ENCODE measurements at places on chromosomes 5 and 9.

- no peak for DNase-seq
Observed at GRCh38 chr9:70100362-70100761, 56.7 kb downstream of the MAMDC2 start.

GRCh38 chr9:99778308-99778707, 43.4 kb upstream of the NR4A3 start:
- DNase-seq, result no peak

DNA sequence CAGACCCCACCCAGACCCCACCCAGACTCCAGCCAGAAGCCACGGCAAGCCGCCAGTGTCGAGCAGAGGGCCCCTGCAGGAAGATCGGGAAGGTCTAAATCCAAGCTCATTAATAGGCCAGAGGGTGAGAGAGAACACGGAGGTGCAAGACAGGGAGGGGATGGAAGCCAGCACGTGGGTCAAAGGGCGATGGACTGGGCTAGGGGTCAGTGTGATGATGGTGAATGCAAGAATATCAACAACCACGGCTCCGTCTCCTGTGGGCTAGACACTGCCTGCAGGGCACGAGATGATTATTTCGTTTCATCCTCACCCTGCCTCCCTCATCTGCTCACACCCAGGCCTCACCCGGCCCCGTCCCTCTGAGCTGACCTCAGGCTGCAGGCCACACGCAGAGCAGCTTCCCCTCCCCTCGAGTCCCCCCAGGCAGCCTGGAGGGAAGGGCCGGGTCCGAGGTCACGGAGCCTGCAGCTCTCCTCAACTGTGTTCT, 122.0 kb downstream of the COL23A1 start:
- DNase-seq, result no peak

DNA sequence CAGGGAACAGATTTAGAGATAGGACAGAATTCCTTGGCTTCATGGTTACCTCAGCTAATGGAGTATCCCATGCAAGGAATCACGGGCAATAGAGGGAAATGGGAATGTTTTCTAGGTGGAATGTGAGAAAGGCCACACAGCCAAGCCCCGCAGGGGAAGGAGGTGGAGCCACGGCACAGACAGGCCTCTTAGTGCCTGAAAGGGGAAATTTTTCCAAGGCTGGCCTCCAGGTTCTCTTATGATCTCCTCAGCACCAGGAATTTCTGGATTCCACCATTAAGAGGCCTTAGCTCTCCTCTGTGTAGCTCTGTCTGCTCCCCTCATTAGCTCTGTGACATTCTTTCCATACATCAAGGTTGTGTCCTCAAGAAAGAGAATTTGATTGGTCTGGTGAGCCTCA, 124.7 kb downstream of the GALNT10 start:
- no peak for DNase-seq

GRCh38 chr5:138488481-138488945, 23.2 kb downstream of the EGR1 start:
- DNase-seq, result no peak

DNA sequence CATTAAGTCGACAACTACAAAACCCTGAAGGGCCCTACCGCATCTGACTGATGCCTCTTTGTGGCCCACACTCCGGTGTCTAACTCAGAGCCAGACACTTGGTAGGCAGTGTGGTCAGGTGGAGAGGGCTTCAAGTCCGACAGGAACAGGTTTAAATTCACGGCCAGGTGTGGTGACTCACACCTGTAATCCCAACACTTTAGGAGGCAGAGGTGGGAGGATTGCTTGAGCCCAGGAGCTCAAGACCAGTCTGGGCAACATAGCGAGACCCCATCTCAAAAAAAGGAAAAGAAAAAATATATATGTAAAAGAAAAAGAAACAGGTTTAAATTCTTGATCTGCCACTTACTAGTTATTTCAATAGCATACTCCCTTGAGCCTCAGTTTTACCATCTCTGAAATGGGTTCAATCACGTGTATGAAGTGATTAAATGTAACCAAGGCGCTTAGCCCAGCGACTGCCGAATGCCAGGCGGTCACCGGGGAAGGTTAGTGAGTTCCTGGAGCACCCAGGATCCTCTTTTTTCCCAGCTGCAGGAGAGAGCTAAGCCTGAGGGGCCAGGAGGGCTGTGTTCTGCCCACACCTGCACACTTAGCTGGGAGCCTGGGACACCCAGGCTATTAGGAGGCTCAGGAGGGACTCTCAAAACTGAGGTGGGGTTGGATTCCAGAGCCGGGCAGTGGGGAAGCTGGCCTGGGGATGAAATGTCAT, 943 bp downstream of the CLTB start:
- DNase-seq, result no peak

- DNase-seq, result no peak
Observed at GRCh38 chr5:73118391-73118973, 1.9 kb upstream of the TMEM171 start.

DNA sequence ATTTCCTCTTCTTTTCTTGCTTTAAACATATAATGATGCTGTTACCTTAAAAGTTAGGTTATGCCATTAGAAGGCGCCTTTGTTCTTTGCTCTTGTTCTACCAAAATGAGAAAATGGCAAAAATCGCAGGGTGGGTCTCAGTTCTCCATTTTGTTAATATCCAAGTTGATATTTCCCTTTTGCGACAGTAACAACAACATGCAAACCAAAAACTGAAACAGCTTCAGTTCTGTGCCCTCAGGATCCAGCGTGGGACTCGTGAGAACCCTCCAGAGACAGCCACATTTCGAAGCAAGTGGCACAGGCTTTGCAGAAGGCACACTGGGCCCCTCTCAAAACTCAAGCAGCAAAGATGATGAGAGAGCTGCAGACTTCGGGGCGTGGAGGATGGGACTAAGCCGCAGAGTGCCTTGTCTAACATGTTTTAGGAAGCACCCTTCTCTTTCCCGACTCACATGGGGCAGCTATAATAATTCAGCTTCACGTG, 33.0 kb upstream of the LCP2 start:
- no peak for DNase-seq

GRCh38 chr5:140220032-140220697, 45.2 kb downstream of the CYSTM1 start:
- DNase-seq, result no peak

DNA sequence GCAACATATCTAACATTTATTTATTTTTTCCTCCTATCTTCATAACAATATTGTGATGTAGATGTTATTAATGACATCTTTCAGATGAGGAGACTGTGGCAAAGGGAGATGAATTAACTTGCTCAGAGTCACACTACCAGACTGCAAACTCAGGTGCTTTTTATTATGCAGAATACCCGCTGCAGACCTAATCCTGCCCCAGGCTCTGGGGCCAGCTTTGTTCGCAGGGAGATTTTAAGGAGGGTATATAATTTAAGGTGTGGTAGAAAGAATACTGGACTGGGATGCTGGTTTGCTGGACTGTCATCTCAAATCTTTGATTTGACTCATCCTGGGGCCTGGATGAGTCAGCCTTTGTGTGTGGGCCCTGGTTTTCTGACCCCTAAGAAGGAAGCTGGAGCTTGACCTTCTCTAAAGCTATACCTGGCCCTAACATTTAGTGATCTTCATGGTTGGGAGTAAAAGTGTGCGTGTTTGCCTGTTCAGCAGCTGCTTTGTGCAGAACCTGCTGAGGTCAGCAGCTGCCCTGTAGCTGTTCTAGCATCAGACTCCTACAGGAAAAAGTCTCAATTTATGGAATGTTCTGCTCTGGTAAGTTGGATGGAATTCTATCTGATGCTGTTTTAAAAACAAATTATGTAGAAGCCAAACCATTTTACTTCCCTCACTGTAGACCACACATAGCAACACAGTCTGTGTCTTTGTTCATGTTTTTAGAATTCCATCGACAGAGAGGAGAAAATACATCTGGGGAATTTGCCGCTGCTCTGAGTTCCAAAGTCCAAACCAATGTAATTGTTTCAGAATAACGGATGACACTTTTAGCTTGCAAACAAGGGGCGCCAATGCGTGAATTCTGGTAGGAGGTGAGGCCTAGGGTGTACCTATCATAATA, 4.5 kb downstream of the SLC36A1 start:
- DNase-seq, result no peak

- no peak for DNase-seq
Observed at GRCh38 chr5:55220433-55221185, 6.5 kb downstream of the MCIDAS start.

- DNase-seq, result peak; percentile 64
Observed at GRCh38 chr9:136939996-136940525, 4.5 kb downstream of the FBXW5 start.

DNA sequence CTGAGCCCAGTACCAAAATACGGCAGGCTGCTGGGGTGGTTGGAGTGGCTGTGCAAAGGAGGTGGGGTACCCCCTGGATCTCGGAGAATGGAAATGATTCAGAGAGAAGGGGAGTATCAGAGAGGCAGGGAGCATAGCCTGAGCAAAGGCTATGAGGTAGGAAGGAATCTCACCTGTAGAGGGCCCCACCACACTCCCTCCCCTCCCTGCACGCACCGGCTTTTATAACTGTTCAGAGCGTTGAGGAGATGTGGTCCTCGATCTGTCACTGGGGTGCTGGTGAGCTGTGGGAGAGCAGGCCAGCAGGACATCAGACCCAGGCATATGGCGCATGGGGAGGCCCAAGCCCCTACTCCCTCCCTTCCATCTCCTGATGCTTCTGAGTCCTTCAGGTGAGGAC, 13.2 kb downstream of the PHF19 start:
- DNase-seq, result no peak

- no peak for DNase-seq
Observed at GRCh38 chr5:4833104-4833738, 306.9 kb upstream of the ADAMTS16 start.

DNA sequence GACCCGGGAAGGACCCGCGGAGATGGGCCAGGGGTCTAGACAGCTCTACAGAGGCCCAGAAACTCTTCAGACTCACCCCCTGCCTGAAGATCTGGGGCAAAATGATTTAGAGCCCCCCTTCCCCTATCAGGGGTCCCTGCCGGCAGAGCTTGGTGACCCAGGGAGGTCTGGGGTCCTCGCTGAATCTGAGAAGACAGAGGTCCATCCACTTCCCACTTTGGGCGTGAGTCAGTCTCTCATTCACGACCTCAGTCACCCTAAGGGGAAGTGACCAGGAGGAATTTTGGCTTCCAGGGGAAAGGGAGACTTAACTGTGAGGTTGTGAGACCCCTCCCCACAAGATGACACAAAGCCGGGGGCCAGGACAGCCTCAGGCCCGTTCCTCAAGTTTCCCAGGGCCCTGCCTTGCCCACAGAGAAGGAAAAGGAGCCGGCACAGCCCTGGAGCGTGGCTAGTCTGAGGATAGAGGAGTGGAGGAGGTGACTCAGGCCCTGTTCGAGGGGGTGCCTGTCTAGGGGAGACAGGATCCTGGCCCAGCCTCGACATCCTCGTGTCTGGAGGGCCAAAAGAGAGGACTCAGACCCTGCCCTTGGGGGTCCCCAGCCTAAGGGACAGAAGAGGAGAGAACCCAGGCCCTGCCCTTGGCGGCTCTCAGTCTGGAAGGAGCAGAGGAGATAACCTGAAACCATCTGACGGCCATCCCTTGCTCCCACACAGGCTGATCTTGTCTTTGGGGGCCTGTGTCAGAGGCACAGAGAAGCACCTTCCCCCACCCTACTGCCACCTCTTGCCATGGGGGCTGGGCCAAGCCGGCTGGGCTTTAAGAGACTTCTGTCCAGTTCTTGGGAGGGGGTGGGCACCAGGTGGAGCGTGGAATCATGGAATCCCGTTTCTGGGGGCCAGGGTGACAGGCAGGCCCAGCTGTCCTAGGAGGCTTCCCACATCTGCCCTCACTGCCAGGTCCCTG, 889 bp downstream of the PDLIM4 start:
- no peak for DNase-seq

DNA sequence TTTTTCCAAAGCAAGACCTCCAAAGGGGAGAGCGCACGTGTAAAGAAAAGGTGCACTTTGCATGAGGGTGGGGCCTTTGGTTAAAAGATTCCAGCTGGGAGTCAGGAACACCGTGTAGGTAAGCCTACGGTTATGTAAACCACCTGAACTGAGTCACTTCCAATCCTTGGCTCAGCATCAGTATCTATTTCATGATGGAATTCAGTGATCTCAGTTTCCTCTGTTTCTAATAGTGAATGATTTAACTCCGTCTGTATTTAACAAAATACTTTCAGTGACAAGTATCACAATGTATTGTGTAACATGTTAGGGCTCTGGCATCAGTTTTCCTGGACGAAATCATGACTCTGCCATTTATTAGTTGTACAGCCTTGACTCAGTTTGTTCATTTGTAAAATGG, 1.3 kb upstream of the SVEP1 start:
- no peak for DNase-seq

DNA sequence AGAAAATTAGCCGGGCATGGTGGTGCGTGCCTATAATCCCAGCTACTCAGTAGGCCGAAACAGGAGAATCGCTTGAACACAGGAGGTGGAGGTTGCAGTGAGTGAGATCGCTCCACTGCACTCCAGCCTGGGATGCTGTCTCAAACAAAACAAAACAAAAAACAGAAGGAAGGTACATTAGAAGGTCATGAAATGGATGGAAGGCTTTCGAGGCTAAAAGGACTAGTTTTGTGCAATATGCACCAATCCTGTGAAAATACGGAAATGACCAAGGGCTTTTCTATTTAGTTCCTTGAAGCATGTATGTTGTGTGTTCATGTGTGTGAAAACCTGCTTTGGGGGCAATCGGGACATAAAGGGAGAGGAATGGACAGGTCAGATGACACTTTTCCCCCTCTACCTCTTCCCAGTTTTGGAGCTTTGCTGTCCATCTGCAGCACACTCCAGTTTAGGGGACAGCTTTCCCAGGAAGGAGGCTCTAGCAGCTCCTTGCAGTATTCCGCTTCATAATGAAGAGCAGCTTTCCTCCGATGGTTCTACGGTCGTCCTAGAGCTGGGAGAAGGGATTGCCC, 15.0 kb downstream of the SPRY4 start:
- no peak for DNase-seq

DNA sequence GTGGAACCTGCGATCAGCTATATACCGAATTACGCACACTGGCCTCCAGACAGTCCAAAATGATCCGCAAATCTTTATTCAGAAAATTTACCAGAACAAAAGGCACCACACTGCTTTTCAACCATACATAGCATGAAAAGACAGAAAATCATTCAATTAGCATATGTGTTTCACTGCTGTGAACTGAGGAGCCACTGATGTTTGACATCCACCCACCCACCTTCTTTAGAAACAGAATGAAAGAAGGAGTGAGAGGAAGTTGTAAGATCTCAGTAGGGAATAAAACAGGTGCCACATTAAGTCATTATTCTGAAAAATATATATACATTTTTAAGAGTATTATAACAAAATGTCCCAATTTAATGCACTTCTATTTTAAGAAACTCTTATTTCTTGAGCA, 156.8 kb downstream of the NFIB start:
- no peak for DNase-seq
